Bronchial smooth muscle cell (primary cell): ENCODE measurements at places on chromosomes 4 and X. TPM values are rescaled to one million over a fixed set of nuclear protein-coding genes. Genes with fewer than 3 reads are reported as not detected.

The HEPH gene
- 58.8 and 70.2 TPM in 2 replicates for total RNA-seq

The SPANXN4 gene
- not detected in 2 replicates for total RNA-seq

The PPEF2 gene
- not detected in 2 replicates for total RNA-seq

The BEND4 gene
- total RNA-seq = not detected in 2 replicates

The ADGRG4 gene
- total RNA-seq = not detected in 2 replicates

The HS3ST1 gene
- under 0.01 TPM in 1 of 2 replicates, not detected in the other for total RNA-seq

The MEPE gene
- total RNA-seq = not detected in 2 replicates

The MAGEE2 gene
- total RNA-seq = not detected in 2 replicates

The TENM3 gene
- total RNA-seq = 1.7 and 6.0 TPM in 2 replicates

The ADAMTS3 gene
- total RNA-seq = 1.9 and 4.1 TPM in 2 replicates

The MAGEA10 gene
- not detected in 2 replicates for total RNA-seq

The UVSSA gene
- 5.5 and 6.9 TPM in 2 replicates for total RNA-seq

The HTT gene
- total RNA-seq = 29.8 and 29.9 TPM in 2 replicates
